Hematopoietic multipotent progenitor cell (in vitro differentiated cells): ENCODE measurements at places on chromosomes 7 and 10. TPM values are rescaled to one million over a fixed set of nuclear protein-coding genes. Genes with fewer than 3 reads are reported as not detected.

The PODXL gene
- 1.1 TPM for total RNA-seq

DNA sequence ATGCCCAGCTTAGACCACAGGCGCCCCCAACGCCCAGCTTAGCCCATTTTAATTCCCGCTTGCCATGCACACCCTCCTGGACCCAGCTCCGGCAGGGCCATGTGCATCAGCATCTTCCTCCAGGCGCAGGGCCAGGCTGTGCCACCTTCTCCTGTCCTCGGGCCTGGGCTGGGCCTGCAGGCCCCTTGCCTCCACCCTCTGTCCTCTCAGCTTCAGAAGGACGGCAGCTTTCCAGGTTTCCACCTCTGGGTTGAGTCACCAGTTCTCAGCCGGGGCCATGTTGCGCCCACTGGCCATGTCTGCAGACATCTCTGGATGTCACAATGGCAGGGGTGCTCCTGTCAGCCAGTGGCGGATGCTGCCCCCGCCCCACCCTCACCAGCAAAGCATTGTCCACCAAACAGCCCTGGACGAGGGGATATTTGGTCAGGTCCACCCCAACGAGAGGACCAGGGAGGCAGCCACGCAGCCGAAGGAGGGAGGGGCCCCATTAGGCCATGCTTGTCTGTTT, 59.1 kb upstream of the NKX6-2 start:
- DNase-seq: no peak

The AKR1D1 gene
- total RNA-seq: not detected

The IFIT1B gene
- total RNA-seq: under 0.01 TPM

DNA sequence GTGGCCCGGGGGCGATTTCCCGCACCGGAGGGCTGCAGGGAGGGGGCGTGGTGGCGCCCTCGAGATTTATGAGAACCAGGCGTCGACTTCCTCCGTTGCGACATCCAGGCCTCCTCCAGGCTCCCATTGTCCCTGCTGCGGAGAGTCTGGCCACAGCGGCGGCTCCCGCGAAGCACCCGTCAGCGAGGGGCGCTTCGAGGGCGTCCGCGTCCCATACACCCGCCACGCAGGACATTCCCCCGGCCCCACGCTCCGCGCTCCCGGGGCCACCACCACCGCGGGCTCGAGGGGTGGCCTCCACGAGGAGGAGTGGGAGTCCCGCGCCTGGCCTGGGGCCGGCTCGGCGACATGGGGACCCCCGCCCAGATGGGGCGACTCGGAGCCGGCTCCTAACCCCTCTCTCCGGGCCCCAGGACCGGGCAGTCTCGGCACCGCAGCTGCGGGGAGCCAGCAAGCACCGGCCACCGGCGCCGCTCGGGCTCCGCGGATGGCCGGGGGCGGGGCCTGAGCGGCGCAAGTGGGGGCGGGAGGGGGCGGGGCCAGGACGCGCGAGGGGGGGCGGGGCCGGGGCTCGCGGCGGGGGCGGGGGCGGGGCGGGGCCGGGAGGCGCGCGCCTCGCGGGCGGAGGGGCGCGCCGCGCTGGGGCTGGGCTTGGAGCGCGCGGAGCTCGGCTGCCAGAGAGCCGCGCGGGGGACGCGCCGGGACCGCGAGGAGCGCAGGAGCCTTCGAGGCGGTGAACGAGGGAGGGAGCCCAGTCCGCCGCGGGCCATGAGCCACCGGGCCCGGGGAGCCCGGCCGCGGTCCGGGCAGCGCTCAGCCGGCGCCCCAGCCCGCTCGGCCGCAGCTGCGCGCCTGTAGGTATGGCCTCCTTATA, at the start of gene SH2B2:
Gene SH2B2, plus strand, starts transcription at position 632 of the 874 bp plus-strand sequence. CDS start 13,683 bp downstream, outside the sequence.
- peak; percentile 40 for DNase-seq

- no peak for DNase-seq
Observed at GRCh38 chr7:133829336-133829897, 297.7 kb upstream of the LRGUK start.

The MAT1A gene
- under 0.01 TPM for total RNA-seq

DNA sequence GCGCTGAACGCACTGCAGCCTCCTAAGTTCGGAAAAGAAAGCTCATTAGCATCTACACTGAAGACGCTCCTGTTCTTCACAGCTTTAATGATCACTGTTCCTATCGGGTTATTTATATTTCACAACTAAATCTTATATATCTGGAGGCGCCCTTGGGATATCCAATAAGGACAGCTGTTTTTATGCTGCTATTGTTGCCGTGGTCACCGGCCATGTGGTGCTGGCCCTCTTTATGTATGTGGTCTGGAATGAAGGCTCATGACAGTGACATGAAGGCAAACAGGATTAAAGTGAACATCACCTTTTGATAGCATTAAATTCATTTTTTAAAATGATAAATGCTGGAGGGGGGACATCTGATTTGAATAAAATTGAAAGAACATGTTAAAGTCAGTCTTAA, 8.8 kb downstream of the BLVRA start:
- no peak for DNase-seq

The FBXO24 gene
- total RNA-seq: 0.81 TPM

DNA sequence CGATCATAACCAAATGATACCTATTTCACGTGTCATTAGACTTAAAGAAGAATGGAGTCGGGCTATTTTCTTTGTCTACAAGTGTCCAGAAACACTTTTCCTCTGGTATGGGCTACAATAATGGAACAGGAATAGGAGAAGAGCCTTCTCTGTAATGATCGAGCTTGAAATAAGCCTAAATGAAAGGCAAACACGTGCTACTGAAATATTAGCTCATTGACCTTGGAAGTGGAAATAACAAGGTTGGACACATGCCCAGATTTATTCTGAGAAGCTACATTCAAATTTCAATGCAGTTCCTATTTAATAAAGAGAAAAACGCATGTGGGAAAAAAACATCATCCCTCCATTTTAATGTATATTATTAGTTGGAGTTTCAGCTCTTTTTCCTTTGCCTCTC, 254.7 kb upstream of the PTER start:
- no peak for DNase-seq

The ACHE gene
- 0.27 TPM for total RNA-seq

The CCDC146 gene
- 1.9 TPM for total RNA-seq

The CALD1 gene
- total RNA-seq: under 0.01 TPM

DNA sequence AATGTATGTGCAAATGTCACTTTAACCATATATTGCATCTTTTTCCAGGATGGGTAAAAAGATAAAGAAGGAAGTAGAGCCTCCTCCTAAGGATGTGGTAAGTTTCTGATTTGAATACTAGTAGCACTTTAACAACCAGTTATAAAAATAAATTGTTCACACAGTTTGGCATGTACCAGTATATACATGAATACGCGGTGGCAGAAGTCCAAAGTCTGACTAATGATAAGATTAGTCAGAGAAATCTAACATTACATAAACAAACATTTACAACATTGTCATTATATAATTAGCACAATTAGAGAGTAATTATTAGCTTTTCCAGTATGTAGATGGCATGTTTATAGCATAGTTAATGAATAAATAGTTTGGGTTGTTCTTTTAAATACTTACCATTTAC, 4.1 kb downstream of the ARMC3 start:
- DNase-seq: no peak

The TMEM140 gene
- 38.0 TPM for total RNA-seq

DNA sequence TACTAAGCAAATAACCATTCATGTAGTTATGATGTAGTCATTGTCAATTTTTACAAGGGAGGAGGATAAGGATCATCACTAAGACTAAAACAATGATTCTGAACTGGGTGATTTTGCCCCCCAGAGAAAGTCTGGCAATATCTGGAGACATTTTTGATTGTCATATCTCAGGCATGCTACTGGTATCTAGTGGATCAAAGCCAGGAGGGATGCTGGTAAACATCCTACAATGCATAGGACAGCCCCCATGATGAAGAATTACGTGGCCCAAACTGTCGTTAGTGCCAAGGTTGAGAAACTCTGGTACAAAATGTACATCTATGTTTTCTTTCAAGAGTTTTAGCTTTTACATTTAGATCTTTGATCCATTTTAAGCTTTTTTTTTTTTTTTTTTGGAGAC, 57.3 kb downstream of the GBF1 start:
- DNase-seq: no peak

DNA sequence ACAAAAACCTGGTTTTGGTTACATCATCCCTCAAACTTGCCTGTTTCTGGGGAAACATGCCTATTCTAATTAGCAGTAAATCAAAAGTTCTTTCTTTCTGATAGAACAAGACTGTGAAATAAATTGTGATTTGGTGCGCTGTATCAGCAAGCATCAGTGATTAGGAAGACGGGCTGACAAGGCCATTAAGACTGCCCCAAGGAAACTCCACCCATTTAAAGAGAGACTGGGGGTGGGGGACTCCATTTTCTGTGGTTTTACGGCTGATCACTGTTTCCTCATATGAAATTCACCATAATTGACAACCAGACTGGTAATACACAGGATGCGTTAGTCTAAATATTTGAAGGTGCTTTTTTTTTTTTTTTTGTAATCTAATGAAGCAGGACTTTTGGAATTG, 68.7 kb downstream of the MBL2 start:
- no peak for DNase-seq

The TFPI2 gene
- total RNA-seq: 0.81 TPM

The ORAI2 gene
- total RNA-seq: 191 TPM

- no peak for DNase-seq
Observed at GRCh38 chr10:27717861-27718260, 27.8 kb downstream of the MKX start.

DNA sequence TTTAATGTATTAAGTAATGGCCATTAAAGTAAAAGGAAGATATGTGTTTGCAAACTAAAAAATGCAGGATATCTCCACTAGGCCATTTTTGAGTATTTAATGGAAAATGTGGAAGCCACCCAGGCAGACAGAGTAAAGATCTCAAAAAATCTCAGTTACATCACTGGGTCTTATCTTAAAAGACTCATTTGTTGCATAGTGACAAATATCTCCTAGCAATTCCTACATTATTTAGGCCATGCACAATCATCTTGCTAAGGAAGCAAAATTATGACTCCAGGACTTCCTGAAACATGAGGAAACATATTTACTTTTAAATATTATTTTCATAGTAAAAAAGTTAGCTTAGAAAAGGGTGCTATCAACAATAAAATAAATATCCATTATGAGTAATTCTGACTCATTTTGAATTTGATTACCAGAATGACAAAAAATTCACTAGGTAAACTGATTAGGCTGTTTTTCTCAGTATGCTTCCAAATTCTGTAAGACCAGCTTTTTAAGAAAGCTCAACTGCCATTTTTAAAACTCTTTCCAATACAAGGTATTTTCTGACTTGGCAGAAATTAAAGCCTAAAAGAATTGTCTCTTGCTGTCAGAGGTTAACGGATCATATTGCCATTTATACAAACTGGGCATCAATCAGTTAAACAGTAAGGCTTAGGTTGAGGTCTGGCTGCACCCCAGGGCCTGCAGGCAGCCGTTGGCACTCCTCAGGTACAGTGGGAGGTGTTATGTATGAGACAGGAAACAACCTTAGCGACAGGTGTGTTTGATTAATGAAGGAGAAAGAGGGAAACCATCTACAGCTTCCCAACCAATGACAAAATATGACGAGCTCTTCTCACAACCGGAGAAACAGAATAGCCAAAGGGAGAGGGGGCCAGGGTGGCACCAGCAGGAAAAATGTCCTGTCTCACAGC, 31.8 kb downstream of the PCLO start:
- no peak for DNase-seq

DNA sequence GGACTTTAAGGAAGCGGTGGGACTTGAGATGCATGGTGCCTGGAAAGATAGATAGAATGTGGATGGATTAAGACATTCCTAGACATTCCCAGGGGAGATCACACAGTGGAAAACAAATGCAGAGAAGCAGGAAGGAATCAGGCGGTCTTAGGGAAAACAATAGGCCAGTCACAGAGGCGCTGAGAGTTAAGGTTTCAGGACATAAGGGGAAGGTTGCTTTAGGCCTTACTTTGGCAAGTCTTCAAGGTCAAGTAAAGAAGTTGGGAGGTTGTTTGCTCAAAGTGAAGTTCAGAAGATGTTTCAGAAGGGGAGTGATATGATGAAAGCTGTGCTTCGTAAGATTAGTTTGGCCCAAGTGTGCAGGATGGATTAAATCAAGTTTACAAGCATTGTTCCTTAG, 109.4 kb downstream of the SUGCT start:
- DNase-seq: no peak

DNA sequence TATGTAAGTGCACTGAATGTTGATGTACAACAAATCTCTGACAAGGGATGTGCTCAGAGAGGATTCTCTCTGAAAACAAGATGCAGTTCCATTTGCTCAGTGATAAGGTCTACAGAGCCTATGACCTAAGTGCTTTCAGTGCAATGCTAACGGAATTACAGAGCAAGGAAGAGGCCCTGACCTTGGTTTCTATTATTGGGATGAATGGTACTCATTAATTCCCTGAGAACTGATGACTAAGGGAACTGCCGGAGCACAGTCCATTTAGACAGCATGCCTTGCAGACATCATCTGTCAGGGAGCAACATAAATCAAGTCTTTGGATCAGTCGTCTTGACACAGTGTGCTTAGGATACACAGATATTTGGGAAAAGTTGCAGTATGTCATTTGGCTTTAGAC, 340.8 kb downstream of the PHTF2 start:
- no peak for DNase-seq

The MOGAT3 gene
- total RNA-seq: not detected

The PEX1 gene
- 11.3 TPM for total RNA-seq

DNA sequence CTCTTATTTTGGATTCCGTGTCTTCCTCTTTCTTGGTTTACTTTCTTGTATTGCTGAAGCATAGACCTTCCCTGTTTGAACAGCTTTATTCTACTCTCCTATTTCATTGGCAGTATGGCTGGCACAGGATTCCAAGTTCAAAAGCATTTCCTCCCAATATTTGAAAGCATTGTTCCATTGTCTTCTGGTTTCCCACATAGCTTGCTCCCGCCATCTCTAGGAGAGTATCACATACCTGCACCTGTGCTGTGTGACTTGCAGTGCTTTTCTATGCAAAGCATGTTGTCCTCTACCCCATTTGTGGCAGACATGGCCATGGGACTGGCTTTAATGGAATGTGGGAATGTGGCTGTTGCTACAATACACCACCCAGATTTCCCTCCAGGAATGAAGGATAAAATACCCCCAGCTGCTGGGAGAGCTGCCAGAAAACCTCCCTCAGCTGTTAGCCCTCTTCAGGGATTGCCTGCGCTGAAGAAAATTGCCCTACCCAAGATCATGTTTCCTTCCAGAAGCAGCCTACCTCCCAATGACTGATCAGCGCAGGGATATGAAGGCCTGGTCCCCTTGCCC, 6.9 kb upstream of the MYOF start:
- no peak for DNase-seq

DNA sequence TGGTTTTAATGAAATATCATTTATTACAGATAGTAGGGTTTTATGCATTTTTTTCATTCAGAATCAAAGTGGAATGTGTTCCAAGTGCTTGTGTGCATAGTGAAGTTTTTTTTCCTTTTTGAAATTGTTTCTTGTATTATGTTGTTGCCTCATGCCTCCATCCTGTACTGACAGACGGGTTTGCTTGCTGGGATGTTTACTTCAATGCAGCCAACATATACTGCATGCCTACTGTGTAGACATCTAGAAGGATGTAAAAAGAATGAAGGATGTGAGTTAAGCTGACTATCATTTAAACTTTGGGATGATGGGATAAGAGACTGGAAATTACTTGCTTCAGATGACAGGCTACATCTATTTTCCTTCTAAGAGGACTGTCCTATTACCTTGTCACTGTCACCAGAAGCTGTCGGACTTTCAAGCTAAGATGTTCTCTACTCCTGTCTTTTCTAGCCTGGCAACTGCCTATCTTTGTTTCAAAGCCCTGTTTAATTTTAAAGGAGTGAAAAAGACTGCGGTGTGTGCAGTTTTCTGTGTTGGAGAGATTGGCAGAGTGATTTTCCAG, 243.7 kb downstream of the CDK14 start:
- DNase-seq: no peak
